ENCODE measurements at places on chromosomes 5 and 9.

GRCh38 chr9:37565661-37566618 lies 10.2 kb downstream of the FBXO10 start:
- DNase-seq, result no peak

DNA sequence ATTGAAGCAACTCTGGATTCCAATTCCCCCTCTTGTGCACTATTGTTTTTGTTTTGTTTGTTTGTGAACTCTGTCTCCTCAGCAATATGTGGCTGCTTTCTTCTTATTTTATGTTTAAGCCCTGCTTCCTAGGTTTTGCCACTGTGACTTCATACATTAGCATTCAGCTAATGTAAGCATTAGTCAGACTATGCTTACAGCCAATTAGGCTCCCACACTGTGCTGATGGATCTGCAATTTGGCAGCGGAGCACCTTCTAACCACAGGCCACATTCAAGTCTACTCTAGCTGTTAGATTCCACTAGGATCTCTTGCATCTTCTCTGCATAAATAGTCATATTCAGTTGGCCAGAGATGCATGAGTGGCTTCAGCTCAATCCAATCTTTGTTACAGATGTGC lies 9.6 kb upstream of the BICD2 start:
- no peak for DNase-seq

DNA sequence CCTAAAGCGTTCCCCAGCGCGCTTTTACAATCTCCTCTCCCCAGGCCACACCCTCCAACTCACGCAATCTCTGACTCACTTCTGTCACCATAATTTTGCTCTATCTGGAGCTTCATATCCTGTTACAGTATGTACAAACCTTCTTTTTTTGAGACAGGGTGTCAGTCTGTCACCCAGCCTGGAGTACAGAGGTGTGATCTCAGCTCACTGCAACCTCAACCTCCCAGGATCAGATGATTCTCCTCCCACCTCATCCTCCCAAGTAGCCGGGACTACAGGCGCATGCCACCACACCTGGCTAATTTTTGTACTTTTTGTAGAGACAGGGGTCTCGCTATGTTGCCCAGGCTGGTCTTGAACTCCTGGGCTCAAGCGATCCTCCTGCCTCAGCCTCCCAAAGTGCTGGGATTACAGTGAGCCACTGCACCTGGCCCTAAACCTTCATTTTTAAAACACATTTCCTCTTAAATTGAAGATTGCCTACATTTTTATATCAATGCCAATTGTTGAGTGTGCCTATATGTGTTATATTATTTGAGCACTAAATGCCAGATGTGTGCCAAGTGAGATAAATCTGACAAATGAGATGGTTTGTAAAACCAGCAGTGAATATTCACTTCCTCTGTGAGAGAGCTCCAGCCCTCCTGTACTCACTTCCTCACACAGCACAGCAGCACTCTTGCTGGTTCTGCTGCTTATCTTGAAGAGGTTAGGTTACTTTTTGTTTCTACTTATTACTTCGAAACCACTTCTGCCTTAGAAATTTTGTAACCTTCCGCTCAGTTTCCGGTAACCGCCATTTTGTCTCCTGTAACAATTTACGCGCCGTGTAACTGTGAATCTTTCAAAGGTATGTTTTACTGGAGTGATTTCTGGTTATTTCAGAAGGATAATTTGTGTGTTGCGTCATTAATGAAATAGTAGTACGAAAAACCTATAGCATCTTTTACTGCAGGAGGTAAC lies 57.9 kb downstream of the DOCK8 start:
- no peak for DNase-seq

GRCh38 chr9:34547960-34548611 lies 25.3 kb upstream of the ENHO start:
- peak; percentile 18 for DNase-seq

DNA sequence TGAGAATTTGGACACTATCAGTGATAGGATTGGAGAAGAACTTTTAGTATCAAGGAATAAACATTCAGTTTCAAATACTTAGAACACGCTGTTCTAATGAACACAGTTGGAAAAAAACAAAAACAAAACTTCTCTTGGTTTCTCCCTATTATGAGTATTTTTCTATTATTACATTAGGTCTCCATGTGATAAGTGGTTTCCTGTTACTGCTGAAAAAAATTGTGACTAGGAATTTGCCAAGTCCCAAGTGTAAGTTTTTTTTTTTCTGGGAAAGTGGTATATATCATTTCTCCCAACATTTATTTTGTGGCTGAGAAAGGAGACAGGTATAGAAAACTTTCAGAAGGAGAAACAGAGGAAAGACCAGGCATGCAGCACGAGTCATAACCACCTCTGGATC lies 41.1 kb downstream of the PCSK1 start:
- no peak for DNase-seq

GRCh38 chr5:28685794-28686193 lies 1647.4 kb upstream of the CDH9 start:
- no peak for DNase-seq

DNA sequence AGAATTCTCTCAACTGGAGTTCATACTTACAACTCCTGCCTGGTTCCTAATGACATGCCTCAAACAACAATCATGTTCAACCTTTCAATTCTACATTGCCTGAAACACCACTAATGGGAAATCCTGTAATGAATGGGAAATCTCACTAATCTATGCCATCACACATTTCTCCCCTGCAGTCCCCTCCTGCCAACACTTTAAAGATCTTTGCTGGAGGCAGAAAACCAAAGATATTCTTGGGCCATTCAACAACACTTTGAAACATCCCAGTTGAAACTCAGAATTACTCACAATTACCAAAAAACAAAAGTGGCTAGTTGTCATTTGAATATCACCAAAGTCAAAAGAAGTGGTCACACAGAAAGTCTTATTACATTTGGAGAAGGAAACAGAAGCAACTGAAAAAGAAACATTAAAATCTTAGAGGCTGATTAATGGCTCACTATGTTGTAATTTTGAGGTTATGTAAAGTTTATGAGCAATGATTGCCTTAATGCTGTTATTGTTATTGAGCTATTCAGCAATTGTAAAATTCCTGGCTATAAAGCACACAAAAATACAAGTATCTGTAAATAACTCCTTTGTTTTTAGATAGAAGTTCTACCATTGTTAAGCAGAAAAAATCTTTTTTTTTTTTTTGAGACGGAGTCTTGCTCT lies 313.4 kb upstream of the SLC30A5 start:
- no peak for DNase-seq

DNA sequence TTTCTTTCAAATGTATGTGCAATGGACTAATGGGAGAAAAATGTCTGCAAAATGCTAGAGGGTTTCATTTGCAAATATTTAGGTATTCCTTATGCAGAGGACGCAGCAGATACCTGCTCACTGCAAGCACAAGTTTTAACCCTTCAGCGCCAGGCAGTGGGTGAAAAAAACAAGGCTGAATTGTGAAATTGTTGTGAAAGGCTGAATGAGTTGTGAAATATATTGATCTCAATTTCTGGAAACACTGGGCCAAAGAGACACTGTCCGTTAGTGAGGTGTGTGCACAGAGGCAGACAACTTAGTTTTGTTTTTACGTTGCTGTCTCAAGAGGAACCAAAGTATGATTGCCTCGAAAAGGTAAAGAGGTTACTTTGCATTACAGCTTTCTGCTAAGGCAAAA lies 18.8 kb downstream of the FUBP3 start:
- no peak for DNase-seq

GRCh38 chr5:78959767-78960166 lies 25.3 kb downstream of the ARSB start:
- DNase-seq, result no peak

DNA sequence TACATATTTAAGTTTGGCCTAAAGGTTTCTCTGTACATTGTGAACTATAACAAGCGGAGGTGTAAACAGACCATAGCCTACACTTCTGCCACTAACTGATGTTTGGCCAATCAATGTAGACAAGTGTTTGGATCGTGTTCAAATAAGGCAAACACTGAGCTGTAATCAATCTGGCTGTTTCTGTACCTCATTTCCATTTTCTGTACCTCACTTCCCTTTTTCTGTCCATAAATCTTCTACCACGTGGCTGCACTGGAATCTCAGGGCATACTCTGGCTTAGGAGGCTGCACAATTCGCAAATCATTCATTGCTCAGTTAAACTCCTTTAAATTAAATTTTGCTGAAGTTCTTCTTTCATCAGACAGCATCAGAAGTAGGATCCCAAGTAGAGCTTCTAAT lies 140.9 kb downstream of the SLC25A46 start:
- no peak for DNase-seq

GRCh38 chr9:9973062-9973461 lies 639.7 kb downstream of the PTPRD start:
- no peak for DNase-seq

- DNase-seq, result no peak
Measured at GRCh38 chr5:120463991-120464626, at the start of gene PRR16. Gene PRR16, plus strand, starts transcription at chr5:120464300.

DNA sequence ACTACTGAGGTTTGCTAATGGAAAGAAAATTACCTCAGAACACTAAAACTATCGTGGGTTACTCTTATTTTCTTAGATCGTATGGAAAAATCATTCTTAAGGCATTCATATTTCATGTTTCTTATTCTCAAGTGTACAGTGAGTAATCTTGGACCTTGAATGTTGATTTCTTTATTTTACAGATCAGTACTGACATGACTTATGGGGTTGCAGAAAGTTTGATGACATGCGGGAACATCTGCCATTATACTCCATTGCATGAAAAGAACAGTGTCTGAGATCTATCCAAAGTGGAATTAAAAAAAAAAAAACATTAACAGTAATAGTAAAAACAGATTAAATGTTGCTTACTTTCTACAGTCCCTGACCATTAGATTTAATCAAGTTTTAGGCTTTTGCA lies 1290.2 kb upstream of the WWC1 start:
- no peak for DNase-seq

DNA sequence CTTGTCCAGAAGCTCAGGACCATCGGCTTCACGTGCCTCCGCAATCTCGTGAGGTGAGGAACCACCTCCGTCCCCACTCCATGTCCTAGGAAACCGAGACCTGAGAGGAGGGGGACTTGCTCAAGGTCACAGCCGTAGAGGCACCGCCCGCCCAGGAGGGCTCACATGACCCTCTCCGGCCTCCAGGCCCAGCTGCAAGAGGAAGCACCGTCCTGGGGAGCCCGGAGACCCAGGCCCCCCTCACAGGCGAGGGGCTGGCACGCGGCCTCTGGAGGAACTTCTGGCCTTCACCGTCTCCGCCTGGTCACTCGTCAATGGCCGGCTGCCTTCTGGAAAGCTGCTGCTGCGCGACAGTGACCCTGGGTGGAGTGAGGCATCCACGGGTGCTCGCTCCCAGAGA lies 24.2 kb downstream of the FAM78A start:
- no peak for DNase-seq

DNA sequence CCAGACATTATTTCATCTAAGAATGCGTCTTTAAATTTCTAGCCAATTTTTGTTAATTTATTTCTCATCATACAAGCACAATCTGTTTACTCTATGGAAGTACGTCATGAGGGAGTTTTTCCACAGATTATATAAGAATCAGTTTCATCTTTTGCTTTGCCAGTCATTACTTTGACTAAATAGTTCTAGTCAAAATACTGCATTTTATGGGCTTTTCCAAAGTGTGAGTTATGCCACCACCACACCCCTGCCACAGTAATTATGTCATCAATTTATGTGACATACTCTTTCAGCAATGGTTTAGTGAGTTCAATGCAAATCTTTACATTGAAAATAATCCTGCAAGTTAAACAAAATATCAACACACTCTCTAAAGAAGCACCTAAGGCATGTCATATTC lies 2.0 kb downstream of the RIMOC1 start:
- no peak for DNase-seq

DNA sequence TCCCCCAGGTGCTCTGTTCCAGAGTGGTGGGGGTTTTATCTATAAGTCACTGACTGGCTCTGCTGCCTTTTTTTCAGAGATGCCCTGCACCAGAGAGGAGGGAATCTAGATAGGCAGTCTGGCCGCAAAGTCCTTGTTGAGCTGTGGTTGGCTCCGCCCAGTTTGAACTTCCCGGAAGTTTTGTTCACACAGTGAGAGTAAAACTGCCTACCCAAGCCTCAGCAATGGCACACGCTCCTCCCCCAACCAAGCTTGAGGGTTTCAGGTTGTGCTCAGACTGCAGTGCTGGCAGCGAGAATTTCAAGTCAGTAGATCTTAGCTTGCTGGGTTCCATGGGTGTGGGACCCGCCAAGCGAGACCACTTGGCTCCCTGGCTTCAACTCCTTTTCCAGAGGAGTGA lies 1428.6 kb downstream of the MAT2B start:
- DNase-seq, result no peak

- DNase-seq, result no peak
Measured at GRCh38 chr5:95938766-95939165, 22.9 kb downstream of the ELL2 start.

DNA sequence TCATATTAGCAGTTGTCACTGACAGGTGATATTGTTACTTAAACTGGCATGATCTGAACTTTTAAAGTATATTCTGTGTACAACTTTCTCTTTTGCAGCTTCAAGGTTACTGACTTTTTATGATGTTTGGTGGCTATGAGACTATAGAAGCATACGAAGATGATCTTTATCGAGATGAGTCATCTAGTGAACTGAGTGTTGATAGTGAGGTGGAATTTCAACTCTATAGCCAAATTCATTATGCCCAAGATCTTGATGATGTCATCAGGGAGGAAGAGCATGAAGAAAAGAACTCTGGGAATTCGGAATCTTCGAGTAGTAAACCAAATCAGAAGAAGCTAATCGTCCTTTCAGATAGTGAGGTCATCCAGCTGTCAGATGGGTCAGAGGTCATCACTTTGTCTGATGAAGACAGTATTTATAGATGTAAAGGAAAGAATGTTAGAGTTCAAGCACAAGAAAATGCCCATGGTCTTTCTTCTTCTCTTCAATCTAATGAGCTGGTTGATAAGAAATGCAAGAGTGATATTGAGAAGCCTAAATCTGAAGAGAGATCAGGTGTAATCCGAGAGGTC lies 5.9 kb downstream of the ZCCHC7 start:
- no peak for DNase-seq

GRCh38 chr5:97124335-97124734 lies 18.1 kb downstream of the LIX1 start:
- DNase-seq, result no peak

- DNase-seq, result peak; percentile 69
Measured at GRCh38 chr5:88729084-88729828, 153.7 kb downstream of the MEF2C start.

DNA sequence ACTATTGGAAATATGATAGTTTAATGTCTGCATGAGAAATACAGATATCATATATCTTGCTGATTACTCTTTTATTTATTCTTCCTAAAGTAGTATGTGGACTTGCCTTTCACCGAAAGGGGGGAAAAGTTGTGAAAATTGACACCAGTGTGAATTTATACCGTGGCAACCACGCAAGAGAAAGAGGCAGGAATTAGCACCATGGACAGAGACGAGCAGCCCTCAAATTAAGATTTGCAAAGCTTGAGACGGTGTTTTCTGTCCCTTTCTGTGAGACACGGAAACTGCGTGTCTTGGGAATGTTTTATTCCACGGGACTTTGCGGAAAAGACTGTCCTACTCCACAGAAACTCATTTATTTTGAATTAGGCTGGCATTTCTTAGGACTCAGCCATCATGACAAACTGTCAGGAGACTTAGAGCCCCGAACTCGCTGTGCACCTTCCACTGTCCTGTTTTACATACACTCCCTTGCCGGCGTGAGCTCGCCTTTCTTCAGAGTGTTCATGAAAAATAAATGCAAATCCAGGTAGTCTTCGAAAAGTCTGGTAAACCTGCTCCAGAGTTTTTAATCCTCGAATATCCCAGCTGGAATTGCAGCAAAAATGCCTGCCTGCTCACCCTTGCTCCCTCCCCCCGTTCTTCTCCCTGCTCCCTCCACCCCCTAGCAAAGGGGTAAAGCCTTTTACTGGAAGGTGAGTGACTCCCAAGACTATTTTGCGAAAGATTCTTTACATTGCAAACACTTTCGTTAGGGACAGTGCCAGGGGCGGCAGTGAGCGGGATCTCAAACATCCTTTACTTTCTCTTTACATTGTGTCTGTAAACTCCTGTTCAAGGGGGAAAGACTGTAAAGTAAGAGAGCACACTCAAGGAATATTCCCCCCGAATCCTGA lies 3.8 kb upstream of the ELAVL2 start:
- no peak for DNase-seq

All from smooth muscle cell of the brain vasculature (primary cell).